ENCODE measurements at places on chromosomes 1 and 21. TPM values are rescaled to one million over a fixed set of nuclear protein-coding genes. Genes with fewer than 3 reads are reported as not detected.

Gene PDZK1IP1
- 1.1 TPM for total RNA-seq

Gene ZNF683
- 0.57 TPM for total RNA-seq

Gene DNAJB4
- 17.8 TPM for total RNA-seq

Gene OR2T12
- not detected for total RNA-seq

Gene SMCP
- total RNA-seq = not detected

Gene ETV3L
- 0.14 TPM for total RNA-seq

Gene APH1A
- total RNA-seq = 74.2 TPM

Gene KCND3
- total RNA-seq = 0.33 TPM

Gene ASPM
- total RNA-seq = 39.7 TPM

Gene C8A
- under 0.01 TPM for total RNA-seq

Gene PAQR6
- 0.61 TPM for total RNA-seq

Gene FAM131C
- 0.05 TPM for total RNA-seq

Gene MYCBP
- 21.2 TPM for total RNA-seq

Gene KRTAP19-3
- total RNA-seq = not detected

Gene HMGN1
- total RNA-seq = 457 TPM

Gene PTAFR
- total RNA-seq = 4.9 TPM

Gene MKNK1
- 20.1 TPM for total RNA-seq

Gene CD53
- total RNA-seq = 166 TPM

Gene CD1B
- 456 TPM for total RNA-seq

Gene GPR25
- total RNA-seq = 0.05 TPM

Gene RYR2
- total RNA-seq = 0.38 TPM

Gene HPDL
- total RNA-seq = 6.8 TPM

Gene SLC9C2
- total RNA-seq = 0.09 TPM

Gene LIPI
- not detected for total RNA-seq

Gene LENEP
- 0.09 TPM for total RNA-seq

Gene ELF3
- total RNA-seq = 2.3 TPM

Gene CTSS
- total RNA-seq = 104 TPM

Gene SH3BGR
- total RNA-seq = 3.0 TPM

Gene ALX3
- 0.14 TPM for total RNA-seq

Gene NHLH1
- total RNA-seq = 0.05 TPM

Gene ATP1A2
- 0.38 TPM for total RNA-seq

Gene AADACL3
- total RNA-seq = 0.05 TPM

Gene FCRLA
- 2.4 TPM for total RNA-seq

Gene PDZK1
- total RNA-seq = 0.90 TPM

Gene AMY1C
- total RNA-seq = 2.5 TPM

Gene DIO1
- total RNA-seq = 0.05 TPM

Gene GSTM1
- total RNA-seq = 12.9 TPM

Gene LEMD1
- total RNA-seq = 0.24 TPM

Gene KRTAP13-2
- not detected for total RNA-seq

Gene HNRNPCL2
- total RNA-seq = not detected

Gene IRF6
- total RNA-seq = 22.8 TPM

Gene SLC44A5
- total RNA-seq = 0.05 TPM

Gene RXRG
- total RNA-seq = 0.47 TPM

Gene HAPLN2
- total RNA-seq = 0.09 TPM

Gene TMCC2
- total RNA-seq = 5.1 TPM

Gene POFUT2
- 5.7 TPM for total RNA-seq

Gene RGS4
- 0.66 TPM for total RNA-seq

Gene CHRM3
- 0.42 TPM for total RNA-seq

Gene OR6K3
- not detected for total RNA-seq

Gene NR1I3
- not detected for total RNA-seq

Gene EPHA10
- total RNA-seq = 0.14 TPM

Gene NCF2
- total RNA-seq = 11.9 TPM

Gene DNAI4
- total RNA-seq = 14.3 TPM

Gene KRTAP7-1
- total RNA-seq = not detected

Measured in thymus (tissue), 14 donors.